MCF 10A (cell line): ENCODE measurements at places on chromosomes 7 and 10.

DNA sequence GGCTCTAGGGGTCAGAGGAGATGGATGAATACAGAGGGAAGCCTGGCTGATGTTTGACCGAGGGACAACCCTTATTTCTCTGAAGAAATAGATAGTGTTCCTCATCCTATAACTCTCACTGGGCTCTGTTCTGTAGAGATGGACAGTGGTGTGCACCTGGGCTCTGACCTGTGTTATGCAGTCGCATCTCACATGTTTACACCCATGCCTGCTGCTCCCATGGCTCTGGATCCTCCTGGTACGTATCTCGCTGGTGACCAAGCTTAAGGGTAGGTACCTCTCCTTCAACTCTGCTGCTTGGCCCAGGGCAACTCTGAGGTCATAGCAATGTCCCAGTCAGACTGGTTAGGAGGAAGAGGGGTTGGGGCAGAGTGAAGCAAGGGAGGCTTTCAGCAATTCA is 42.8 kb downstream of the ADRA2A start:
- DNase-seq: no peak

- DNase-seq: no peak
These were observed 1.2 kb downstream of the CLDN4 start for GRCh38 chr7:73831834-73832651.

DNA sequence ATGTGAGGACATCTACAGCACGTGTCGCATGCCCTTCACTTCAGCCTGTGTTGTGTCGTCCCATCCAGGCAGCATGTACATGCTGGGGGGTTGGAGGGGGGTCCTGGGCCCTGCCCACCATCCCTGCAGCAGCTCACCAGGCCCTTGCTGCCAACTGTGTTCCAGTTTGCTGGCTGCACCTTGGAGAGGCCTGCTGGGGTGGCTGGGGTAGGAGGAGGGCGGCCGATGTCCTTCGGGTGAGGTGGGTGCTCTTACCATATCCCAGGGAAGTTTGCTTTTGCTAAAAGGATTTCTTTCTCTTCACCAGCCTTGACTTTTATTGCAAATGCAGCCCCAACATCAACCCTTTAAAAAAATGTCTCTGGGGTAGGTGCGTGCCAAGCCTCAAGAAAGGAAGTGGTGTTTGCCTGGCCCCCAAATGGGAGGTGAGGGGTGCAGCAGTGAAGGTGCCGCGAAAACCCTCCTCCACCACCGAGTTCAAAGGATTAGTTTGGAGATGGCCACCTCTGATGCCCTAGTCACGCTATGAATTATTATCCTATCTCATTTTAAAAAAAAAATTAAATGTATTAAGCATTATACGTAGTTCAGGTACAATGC is 165.8 kb upstream of the KLF6 start:
- DNase-seq: no peak

DNA sequence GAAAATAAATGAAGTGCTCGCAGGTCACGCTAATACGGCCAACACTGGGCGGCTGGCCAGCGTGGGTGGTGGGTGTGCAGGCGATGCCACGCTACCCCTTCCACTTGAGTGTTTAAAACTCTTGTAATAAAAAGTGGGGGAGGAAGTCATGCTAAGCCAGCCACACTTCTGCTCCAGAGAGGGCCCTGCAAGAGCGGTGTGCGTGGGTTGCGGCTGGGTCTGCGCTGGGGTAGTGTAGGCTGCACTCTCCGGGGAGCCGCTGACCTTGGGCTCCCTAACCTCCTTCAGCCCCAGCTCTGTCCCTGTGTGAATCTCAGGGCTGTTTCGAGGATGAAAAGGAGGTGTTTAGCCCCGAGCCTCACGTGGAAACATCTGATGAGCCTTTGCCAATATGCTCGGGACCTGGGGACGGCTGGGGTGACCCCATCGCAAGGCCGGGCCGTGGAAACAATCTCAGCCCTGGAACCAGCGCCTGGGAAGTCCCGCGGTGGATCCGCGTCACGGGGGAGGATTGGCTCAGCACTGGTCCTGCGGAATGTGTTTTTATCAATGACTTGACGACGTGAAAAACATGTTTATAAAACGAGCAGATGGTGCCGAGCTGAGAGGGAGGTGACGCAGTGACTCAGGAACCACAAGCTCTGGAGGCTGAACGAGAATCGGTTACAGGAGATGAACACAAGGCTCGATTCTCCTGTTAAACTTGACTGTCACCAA is 278.5 kb downstream of the DNAJB6 start:
- no peak for DNase-seq

DNA sequence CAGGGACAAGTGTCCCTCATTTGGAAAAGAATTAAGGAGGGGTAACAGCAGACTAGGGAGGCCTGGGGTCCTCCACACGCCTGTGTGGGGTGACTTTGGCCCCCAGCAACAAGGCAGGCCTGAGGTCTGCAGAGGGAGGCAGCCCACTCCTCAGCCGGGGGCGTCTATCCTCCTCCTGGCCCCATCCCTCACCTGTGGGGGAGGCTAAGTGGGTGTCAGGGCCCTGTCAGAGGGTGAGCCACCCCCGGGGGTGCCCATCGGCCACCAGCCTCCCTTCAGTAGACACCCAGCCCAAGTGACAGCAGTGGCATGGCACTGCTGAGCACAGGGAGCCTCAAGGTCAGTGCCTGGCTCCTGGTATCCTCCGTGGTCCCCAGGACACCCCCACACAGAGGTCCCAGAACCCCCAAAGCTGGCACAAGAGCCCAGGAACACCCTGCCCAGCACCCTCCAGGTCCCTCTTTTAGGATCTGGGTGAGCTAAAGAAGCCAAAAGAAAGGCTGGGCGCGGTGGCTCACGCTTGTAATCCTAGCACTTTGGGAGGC is 693 bp upstream of the FXYD4 start:
- DNase-seq: no peak

DNA sequence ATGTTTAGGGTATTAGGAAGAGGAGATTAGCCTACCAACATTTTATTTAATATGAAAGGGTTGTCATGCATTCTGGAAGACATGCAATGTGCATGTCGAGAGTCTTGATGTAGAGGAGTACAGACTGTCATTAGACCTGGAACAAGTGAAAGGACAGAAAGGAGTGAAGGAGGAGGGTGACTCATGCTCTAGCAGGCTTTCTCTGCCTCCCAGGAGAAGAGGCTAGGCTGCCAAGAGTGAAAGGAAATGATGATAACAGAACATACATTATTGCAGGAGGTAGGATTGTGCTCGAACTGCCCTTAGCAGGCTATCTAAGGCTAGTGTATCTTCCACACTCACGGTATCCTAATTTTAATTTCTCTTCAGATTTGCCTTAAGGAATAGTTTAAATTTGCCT is 228.8 kb downstream of the EXOC4 start:
- DNase-seq: peak; percentile 82

DNA sequence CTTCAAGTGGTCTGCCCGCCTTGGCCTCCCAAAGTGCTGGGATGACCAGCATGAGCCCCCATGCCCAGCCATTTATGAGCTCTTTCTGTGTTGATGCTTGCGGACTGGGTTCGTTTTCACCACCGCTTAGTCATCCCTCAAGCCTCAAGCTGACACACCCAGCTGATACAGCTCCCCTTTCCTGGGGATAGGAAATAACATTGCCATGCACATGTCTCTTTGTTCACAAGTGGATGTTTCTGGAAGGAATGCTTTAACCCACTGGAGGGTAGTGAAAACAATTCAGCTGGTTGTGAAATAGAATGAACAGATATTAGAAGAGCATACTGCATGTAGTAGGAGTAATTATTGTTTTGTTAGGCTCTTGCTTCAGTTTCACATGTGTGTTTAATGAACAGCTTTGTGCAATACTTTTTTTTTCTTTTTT is 8.5 kb upstream of the METTL27 start:
- DNase-seq: peak; percentile 97

DNA sequence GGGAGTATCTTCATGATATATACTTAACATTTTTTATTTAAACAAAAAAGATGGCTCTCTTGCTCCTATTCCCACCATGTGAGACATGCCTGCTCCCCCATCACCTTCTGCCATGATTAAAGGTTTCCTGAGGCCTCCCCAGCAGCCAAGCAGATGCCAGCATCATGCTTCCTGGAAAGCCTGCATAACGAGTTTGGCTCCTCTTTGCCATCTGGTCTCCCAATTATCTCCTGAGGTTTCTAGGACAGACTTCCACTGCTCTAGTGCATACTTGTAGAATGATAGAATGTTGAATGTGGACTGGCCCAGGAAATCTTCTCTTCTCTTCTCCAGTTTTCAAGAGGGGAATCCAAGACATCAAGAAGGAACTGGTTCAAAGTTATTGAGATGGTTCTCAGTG is 45.9 kb upstream of the ELAPOR2 start:
- no peak for DNase-seq

- no peak for DNase-seq
These were observed 9.9 kb upstream of the OR9A4 start for GRCh38 chr7:141906285-141906684.
